ENCODE measurements at places on chromosomes 4 and X. TPM values are rescaled to one million over a fixed set of nuclear protein-coding genes. Genes with fewer than 3 reads are reported as not detected.

The IGBP1 gene
- 84.3 TPM for total RNA-seq

The SULT1E1 gene
- total RNA-seq: not detected

The PAGE2B gene
- total RNA-seq: 0.78 TPM

DNA sequence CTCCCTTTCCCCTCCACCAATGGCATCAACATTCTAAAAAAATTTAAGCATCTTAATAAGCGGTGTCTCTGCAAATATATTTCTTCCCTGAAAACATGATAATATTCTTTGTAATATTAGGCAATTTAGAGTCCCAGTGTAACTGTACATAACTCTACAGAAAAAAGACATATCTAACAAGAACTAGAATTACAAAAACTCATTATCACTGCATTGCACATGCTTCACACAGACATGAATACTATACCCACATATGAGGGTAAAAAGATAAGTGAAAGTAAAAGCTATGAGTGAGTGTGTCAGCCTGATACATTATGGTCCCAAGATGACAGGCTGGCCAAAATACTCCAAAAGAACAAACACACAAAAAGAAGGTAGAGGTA is 2.4 kb upstream of the FGB start:
- DNase-seq: no peak

- DNase-seq: peak; percentile 16
These were observed 86.2 kb upstream of the TSPAN5 start for GRCh38 chr4:98744372-98745150.

DNA sequence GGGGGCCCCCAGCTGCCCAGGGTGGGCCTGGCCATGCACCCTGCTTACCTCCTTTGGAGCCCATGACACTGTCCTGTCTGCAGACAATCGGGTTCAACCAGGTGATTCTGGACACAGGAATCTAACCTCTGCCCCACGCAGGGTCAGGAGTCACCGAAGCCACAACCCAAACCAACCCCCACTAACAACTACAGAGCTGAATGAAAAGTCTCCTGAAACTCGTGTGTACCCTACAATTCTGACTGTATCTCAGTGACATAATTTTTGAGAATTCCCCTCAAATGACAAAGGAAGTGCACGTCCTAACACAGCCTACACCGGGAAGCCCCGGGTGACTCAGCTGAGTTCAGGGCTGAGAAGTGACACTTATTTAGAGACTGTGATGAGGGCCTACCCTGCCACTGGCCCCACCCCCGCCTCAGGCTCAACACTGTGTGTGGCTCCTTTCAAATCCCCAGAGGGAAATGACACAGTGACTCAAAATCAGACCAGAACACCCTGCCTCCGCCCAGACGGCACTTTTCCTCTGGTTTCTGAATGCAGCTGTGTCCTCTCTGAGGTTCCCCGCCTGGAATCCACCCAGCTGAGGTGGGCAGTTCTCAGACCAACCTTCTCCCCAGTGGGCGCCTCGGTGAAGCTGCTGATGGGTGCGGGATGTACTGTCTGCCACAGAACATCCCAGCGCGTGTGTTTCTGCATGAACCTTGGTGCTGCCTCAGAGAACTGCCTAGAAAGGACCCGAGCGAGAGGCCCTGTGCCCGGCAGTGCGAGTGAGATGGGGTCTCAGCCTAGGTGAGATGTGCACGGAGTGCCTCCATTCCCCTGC is 9.9 kb downstream of the TNIP2 start:
- DNase-seq: peak; percentile 92

The L1CAM gene
- total RNA-seq: 58.9 TPM

The MSX1 gene
- 7.6 TPM for total RNA-seq

DNA sequence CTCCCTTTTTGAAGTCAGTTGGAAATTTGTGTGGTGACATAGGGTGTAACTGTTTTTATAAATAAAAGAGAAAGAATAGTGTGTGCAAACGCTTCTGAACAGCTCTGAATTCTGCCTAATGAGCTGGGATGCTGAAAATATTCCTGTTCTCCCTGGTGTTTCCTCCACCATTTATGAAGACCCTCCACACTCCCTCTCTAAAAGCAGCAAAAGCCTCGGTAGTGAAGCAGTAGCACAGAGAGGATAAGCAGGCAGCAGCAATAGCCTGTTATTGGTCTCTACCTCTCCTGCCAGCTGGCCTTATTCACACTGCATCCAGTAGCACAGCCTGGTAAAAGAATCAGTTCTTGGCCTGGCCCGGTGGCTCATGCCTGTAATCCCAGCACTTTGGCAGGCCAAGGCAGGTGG is 406.1 kb downstream of the IQCM start:
- DNase-seq: peak; percentile 30

GRCh38 chrX:45986971-45987370 is 558.2 kb downstream of the ZNF674 start:
- peak; percentile 52 for DNase-seq

DNA sequence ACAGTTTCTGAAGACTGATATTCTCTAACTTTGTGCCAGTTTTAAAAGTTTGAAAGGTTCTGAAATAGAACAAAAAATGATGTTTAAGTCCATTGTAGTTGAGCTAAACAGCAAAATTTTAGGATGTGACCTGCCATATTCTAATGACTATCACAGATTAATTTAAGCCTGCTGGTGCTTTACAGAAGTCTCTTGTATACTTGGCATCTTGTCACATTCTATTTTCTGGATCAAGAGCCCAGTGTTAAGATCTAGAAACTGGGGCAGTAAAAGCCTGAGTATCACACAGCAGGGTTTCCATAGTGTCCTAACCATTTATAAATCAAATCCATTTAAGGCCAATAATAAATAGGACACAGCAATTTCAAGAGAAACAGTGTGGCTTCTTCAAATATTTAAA is 12.4 kb downstream of the FSTL5 start:
- DNase-seq: no peak

DNA sequence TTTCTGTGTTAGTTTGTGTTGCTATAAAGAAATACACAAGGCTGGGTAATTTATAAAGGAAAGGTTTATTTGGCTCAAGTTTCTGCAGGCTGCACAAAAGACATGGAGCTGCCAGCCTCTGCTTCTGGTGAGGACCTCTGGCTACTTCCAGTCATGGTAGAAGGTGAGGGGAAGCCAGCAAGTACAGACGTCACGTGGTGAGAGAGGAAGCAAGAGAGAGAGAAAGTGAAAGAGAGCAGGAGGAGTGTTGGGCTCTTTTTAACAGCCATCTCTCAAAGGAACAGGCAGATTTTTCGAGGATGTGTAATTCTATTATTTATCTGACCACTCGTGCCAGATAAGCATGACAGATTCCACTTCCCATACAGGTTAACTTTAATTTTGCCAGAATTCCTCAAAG is 1199.1 kb downstream of the ADGRL3 start:
- no peak for DNase-seq

The KIAA1210 gene
- total RNA-seq: not detected

The HGFAC gene
- total RNA-seq: not detected

DNA sequence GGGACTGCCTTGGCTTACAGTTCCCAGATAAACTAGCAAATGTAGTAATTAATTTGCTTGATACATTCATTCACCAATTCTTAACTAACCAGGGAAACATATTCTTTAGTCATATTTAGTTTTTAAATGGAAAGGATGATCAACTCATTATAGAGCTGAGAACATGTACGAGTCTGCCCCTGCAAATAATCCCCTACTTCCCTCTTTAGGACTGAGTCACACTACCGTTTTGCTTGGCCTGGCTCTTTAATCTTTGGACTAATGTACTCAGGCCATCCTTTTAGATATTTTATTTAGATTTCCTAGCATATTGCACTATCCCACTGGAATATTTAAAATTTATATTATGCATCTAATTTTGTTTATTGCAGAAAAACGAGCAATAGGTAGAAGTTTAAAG is 105.5 kb upstream of the LCORL start:
- no peak for DNase-seq

GRCh38 chr4:114783215-114783595 is 184.6 kb downstream of the UGT8 start:
- DNase-seq: no peak

GRCh38 chr4:180057891-180058671 is 2185.1 kb upstream of the TENM3 start:
- DNase-seq: no peak

DNA sequence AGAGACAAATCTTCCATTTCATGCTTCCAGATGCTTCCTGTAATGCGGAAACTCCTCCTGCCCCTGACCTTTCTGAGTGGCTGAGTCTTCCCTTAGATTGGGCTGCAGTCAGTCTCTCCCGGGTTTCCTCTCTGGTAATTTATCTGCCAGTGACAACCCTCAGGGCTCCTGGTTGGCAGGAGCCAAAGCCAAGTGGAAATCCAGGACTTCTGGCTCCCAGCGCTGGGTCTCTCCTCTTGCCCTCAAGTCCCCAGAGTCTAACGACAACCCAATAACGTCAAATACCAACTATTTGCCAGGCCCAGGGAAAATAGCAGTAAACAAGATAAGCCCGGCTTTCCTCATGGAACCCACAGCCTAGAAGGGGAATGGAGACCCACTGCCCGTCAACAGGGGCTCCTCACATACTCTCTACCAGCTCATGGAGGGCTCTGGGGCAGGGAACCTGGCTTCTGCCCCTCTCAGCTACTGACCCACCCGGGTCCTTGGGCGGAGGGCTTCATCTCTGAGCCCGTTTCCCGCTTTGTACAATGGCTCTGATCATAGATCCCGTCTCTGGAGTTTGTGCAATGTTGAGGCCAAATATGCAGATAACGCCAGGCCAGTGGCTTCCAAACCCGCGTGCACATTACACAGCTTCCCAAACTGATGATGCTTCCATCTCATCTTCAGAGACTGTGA is 1.1 kb upstream of the TBC1D14 start:
- DNase-seq: peak; percentile 77

DNA sequence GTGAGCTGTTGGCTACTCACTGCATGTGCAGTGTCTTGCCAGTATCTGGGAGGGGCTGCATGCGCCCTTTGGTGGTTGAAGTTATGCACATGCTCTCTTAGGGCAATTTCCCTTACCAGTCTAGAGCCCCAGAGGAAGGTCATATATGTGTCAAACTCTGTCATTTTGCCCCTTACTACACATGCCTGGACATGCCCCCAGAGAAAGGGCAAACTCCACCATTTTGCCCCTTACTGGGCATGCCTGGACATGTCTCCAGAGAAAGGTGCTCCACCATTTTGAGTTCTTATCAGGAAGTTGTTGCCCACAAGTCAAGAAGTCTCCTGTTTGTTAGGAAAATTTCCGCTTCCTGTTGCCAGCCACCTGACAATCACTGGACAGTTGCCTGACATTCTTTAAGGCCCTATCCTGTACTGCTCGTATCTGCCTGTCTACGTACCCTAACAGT is 56.4 kb upstream of the PLAC8 start:
- no peak for DNase-seq

The SCRG1 gene
- 0.12 TPM for total RNA-seq

DNA sequence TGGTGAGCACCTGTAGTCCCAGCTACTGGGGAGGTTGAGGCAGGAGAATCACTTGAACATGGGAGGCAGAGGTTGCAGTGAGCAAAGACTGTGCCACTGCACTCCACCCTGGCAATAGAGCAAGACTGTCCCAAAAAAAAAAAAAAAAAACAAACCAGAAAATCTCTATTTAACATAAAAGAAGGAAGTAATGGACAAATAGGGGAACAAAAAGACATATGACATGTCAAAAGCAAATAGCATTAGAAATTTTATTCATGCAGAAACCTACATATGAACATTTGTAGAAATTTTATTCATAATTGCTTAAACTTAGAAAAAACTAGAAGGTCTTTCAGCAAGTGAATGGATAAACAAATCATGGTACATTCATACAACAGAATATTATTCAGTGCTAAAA is 97.1 kb upstream of the SH3RF1 start:
- no peak for DNase-seq

The FAM47E gene
- total RNA-seq: 0.20 TPM
